ENCODE measurements at places on chromosomes 3 and 15.
A peak's percentile ranks its signal among the peaks of the same experiment; 100 is the strongest.

- DNase-seq = peak; percentile 36
Measured at GRCh38 chr3:188929137-188929536, 242.6 kb upstream of the TPRG1 start.

DNA sequence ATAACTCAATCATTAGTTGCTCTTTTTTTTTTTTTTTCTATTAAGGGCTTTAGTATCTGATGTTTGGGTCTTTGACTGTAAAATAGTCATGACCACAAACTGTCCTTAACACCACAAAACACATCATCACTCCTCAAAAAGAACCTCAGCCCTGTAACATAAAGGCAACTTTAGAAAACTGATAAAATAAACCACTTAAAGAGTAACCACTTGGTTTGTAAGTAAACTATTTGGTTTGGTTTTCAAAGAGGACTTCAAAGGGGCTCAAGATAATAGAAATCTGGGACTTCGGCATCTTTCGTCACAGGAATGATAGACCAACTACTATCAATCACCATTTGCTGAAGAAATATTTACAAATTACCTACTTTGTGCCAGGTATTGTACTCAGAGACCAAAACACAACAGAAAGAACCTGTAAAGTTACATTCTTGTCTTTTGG, 167.8 kb downstream of the FOXP1 start:
- DNase-seq = no peak

DNA sequence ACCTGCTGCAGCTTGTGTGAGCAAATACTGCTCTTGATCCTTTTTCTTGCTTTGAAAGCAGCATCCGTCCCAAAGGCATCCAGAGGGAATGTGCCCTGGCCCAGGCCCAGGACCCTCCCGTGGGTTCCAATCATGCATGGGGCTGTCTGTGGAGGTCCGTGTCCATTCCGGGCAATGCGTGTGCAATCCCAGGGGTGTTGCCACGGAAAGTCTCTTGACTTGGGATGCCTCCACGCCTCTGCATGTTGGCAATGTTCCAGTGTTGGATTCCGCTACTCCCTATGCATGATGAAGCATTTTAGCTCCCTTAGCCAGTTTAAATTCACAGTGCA, 105.7 kb downstream of the SNRPN start:
- no peak for DNase-seq

DNA sequence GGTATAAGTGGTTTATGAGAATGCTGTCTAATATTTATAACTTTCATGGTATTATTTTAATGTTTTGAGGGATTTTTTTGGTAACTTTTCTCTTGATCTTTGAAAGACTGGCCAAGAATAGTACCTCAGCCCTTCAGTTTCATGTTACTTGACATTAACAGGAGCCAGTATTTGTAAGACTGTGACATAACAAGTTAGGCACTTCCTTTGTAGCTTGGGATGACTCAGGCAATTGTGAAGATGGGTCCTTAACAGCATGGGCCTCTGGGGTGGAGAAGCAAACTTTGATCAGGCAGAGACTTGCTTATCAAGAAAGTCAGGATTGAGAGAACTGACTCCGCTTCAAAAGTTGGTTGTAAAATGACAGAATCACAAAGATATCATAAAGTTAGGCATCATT, 9.5 kb downstream of the LRRC49 start:
- DNase-seq = peak; percentile 85

DNA sequence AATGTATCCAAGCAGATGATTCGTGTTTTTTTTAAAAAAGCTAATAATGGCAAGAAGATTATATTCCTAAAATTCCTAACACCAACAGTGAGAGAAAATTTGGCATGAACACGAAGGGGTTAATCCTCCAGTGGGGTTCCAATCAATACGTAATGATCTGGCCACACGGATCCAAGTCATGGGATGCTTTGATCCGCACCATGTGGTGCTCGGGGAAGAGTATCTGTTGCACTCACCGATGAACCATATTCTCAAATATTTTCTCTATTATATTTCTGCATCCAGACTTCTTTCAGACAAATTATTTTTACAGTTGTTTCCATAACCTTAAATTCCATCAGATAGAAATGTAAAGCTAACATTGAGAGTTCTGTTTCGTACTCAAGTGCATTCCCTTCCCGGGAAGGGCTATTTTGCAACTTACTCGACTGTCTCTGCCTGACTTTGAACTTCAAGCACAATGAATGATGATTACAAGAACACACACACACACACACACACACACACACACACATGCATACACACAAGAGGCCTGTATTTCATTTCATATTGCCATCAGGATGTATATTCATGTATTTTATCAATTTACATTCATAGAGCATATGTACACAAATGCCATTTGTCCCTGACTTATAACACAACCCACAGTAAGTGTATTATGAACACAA, 567.2 kb downstream of the FOXP1 start:
- no peak for DNase-seq

DNA sequence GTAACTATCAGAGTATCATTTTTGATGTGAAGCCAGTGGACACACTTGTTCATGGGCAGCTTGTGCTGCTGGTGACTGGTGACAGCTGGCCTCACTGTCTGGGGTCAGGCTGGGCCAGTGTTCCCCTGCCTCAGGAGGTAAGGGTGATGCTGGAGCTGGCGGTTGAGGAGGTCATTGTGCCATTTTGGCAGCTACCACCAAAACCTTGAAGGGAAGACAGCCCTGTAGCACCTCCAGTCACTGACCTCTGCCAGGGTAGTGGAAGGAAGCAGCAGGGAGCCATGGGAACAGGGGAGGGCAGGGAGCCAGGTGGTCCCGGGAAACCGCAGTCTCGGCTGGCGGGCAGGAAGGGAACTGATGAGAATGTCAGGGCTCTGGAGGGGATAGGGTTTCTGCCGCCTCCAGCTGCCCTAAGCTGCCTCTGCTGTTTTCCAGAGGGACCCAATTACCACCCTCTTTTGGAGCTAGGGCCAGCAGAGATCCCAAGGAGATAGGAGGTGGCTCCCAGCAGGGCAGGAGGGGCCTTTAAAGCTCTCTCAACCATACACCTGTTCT, 24.8 kb downstream of the FOXL2NB start:
- no peak for DNase-seq

DNA sequence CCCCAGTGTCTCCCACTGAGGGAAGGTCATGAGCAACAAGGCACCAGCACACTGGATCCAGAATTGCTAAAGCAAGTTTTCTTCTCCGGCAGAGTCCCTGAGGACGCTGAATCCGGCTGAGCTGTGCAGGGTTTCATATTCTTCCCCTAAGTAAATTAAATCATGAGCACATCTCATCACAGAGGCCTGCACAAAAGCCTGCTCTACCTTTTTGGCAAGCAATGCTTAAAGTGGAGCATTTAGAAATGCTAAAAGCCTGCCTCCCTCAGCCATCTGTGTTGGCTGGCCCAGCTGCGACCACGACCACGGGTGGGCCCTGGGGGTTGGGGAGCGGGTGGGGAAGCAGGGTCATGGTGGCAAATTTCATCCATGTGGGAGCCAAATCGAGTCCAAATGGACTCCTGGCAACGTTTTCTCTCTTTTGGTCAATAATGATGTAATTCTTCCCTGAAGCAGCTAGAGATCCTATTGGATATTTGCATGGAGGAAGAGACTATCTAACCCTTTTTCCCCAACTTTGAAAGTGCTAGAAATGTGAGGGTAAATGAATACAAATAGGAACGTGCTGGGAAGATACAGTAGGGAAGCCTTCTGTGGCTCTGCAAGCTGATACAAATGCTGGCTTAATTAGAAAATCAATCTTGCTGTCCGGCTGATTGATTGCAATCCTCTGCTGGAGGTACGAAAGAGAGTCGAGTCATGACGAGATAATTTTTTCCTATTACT, 532.8 kb upstream of the TBL1XR1 start:
- no peak for DNase-seq

DNA sequence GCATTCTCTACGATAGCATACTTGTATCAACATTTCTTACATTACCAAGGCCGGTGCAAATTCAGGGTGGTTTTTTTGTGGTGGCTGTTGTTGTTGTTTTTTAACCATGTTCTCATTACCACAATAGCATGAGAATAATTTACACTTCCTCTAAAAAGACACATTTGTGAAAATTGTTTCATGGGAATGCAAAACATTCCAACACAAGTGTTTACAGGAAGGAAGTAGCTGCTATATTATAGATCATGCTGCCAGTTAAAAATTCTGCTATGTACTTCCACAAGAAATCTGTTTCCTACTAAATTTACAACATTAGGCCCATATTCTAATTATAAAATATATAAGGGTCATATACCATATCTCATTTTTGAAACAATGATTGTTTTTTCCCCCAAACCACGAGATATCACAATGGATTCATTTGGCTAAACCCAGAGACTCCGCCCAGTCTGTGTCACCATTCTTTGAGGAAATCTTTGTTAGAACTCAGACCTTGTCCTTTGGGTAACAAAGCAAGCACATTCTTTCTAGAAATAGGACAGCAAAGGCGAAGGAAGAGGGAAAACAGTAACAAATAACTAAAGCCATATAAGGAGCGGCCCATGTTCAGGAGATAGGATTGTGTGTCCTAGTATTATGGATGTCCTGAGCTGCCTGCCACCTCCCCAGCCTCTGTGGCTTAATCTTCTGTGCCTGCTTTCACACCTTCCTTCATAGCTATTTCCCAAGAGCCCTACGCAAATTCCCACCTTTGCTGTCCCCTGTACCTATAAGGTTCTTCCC, 60.1 kb downstream of the UACA start:
- DNase-seq = peak; percentile 55

DNA sequence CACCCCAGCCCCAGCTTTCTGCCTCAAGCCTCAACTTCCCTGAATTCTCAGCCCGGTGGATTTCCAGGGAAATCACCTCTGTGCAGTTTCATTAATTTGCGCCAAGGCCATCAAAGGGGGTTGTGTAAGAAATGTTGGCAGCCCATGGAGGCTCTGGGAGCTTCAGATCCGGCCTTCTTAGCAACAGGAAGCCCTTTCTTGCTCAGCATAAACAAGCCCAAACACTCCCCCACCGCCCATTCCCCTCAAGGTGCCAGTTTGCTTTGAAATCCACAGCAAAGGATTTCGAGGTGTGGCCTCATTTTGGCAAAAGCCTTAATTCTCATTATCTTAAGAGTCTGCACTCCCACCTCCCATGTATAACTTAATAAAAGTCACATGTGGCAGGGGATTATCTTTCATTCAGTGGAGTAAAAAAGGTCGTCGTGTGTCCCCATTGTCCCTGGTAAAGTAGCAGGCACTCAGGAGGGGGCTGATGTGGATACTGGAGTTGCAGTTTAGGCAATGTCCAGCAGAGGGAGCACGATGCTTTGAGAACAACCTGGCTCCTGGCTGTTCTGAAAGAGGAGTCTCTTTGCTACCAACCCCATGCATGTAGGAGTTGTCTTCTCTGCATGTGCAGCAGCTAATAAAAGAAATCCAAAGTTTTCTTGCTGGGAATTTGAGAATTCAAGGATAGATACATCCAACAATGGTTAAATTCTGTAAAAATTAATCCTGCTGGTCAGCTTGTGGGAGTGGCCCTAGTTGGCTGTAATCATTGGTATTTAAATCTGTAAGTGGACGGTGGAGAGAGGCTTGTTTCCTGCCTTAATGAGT, 39.5 kb downstream of the EBLN2 start:
- peak; percentile 75 for DNase-seq

DNA sequence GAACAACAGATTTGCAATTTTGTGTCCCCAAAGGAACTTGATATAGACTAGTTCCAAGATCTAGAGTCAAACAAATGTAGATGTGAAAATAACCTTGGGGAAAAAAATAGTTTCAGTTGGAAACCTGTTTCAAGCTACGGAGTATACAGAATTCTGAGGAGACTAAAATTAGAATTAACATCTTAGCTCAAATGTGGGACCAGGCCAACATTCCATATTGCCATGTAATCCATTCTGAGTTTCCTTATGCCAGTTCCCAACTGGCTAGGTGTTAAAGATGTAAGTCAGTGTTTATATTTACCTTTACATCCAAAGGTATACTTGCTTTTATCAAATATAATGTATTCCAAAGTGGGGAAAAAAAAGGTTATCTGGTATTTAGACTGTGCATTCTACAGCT, 76.3 kb downstream of the UBE3A start:
- no peak for DNase-seq

DNA sequence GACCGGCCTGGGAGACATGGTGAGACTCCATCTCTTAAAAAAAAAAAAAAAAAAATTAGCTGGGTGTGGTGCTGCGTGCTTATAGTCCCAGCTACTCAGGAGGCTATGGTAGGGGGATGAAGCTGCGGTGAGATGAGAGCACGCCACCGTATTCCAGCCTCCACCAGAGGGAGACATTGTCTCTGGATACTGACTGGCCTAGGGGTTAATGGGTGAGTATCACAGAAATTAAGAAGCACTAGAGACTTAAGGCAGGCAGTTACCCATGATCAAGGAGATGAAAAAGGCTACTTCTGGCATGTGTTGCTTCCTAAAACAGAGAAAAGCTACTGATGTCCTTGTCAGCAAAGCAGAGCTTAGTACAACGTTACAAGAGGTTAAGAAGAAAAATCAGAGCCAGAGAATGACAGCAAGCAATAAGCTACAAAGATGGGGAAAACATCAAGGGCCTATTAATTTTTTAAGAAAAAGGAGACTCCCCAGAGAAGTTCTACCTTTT, 8.6 kb downstream of the TFRC start:
- peak; percentile 58 for DNase-seq
